GM18507 (cell line): ENCODE measurements at places on chromosomes 6 and 20.
A peak's percentile ranks its signal among the peaks of the same experiment; 100 is the strongest.

- DNase-seq, result no peak
Measured at GRCh38 chr6:111566873-111567517, 38.7 kb downstream of the TRAF3IP2 start.

DNA sequence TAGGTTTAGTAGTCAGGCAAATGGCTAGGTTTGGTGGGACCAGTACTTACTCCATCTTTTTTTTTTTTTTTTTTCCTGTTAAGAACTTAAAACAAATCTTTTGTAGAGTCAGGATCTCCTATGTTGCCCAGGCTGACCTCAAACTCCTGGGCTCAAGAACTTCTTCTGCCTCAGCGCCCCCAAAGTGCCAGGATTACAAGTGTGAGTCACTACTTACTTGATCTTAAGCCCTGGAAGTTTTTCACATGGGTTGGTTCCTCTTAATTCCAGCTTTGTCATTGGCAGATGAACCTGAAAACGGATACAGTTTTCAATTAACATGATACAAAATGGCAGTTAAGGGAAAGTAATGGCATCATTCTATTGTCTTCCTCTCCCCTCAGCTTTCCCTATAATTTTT lies 179.4 kb upstream of the JAG1 start:
- no peak for DNase-seq

GRCh38 chr6:125742464-125743120 lies 6.8 kb upstream of the HEY2 start:
- DNase-seq, result no peak

DNA sequence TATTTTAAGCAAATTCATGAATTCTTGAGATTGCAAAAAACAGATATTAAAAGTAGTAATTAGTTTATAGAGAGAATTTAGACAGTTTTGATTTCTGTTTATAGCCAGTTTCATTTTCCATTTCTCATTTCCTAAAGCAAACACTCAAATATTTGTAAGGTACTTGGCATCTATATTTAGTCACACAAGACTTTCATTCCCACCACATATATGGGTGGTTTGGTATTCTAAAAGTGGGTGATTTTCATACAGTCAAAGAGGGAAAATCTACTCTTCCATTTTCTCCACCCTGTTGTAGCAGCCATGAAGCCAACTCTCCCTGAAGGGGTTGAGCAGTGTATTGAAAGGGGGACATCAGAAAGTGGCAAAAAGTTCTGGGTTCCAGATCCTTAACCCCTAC lies 181.1 kb upstream of the SUPT3H start:
- DNase-seq, result peak; percentile 4

GRCh38 chr20:34315236-34315635 lies 12.1 kb upstream of the AHCY start:
- DNase-seq, result no peak

DNA sequence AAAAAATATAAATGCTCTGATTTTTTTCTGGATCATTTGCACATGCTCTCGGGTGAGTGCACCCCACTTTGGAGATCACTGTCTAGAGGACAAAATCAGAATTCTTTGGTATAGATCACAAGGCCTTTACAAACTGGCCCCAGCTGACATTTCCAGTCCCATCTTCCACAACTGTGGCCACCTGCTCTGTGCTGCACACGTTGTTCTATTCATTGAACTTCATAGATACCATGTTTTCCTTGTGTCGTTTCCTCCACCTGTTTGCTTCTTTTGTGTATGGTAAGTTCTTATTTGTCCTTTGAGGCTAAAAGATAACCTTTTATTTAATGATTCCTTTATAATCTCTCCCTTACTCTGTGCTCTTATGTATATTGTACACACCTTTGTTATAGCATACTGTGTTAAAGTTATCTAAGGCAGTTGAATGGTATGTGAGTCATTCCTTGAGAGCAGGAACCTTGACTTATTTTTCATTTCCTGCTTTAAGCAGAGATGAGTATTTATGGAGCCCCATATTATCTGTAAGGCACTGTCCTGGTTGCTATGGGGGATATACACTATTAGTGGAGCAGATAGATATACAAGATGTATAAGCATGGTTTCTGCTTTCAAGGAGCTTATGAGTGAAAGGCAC lies 12.0 kb upstream of the SLC17A5 start:
- DNase-seq, result no peak

DNA sequence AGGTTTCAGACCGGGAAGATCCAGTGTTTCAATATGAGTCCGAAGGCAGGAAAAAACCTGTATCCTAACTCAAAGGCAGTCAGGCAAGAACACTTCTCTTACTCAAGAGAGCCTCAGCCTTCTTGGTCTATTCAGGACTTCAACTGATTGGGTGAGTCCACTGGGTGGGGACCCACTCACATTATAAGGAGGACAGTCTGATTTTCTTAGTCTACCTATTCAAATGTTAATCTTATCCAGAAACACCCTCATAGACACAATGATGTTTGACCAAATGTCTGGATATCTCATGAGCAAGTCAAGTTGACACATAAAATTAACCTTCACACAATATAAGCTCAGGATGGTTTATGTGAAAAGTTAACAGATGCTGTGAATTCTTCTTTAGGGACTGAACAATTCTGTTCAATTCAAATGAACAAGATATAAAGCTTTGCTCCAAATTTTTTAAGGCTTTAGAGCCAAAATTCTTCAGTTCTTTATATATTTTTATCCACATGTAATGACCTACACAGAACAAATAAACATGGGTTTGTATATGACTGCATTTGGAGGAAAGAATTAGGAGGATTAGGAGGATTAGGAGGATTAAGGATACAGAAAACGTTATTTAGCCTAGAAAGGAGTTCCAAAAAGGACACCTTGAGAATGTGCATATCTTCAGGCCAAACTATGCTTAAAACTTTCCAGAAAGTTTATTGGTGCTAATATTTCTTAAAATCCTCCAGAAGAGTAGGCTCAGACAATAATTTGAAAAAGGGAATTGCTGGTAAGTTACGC lies 35.3 kb upstream of the LAMA2 start:
- no peak for DNase-seq

DNA sequence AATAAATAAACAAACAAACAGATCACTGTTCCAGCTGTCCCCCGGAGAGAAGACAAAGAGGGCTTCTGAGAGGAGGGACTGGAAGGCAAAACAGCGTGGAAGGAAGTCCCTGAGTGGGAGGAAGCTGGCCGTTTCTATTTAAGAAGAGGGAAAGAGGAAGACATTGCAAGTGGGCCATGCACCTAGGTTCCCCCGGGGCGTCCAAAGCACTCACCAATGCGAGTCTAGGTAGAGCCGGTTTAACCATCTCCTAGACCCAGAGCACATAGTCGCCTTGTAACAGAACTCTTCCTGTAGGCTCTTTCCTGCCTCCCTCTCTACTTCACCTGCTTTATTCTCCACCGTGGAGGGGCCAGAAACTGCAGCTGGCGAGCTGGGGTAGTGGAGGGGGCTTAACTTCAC lies 158.4 kb downstream of the ZDHHC14 start:
- DNase-seq, result no peak

GRCh38 chr6:13009461-13009860 lies 292.9 kb downstream of the PHACTR1 start:
- DNase-seq, result no peak

DNA sequence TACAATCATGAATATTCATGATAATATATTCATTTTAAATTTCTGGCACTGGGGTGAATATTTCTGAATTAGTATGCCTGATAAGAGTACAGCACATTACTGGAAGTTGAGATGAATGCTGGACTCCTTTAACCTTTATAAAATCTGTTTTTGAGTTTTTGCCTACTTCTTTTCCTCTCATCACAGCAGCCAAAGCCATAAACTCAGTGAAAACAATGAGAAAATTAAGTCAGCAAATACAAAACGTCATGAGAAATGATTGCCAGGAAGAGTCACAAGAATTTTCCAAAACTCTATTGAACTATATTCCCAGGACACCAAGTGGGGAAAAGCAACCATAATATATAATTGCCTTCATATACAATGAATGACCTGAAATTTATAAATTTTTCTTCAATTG lies 837.6 kb downstream of the TBC1D32 start:
- no peak for DNase-seq

DNA sequence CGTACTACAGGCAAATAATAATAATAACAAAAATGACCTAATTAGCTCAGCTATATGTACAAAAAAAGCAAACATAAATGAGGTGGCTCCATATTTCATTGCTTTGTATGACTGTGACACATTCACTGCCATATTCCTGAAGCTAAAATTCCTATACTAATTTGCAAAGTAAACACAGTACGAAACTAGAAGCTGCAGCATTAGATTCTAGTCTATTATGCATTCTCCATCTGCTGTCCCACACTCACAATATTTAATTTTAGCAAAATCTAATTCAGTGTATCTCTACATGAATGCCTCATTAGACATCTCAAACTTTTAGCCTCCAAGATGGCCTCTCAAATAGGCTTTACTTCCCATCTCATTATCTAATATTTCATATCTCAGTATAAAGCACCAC lies 55.1 kb downstream of the ATG5 start:
- no peak for DNase-seq

DNA sequence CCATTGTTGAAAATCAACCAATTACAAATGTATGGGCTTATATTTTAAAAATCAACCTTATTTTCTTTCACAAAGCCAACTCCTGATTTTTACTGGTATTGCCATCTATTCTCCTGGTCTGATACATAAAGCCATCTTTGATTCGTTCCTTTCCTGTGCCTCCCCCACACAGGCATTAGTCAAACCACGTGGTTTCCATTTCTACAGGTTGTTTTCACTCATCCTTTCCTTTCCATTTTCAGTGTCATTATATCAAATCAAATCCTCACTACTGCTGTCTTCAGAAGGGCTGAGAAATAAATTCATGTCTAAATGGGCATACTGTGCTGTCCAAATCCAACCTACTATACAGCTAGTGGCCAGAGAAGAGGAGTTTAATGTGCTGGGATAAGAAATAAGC lies 281.3 kb downstream of the FOXC1 start:
- no peak for DNase-seq

DNA sequence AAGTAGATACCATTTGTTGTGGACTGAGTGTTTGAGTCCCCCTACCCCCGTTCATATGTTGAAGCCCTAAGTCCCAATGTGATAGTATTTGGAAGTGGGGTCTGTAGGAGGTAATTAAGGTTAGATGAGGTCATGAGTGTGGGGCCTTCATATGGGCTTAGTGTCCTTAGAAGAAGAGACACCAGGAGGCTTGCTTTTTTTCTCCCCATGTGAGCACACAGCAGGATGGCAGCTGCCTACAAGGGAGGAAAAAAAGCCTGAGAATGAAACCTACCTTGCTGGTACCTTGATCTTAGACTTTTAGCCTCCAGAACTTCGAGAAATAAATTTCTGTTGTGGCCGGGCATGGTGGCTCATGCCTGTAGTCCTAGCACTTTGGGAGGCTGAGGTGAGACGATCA lies 67.9 kb upstream of the TULP4 start:
- no peak for DNase-seq

GRCh38 chr6:146292506-146292905 lies 251.1 kb upstream of the RAB32 start:
- no peak for DNase-seq

DNA sequence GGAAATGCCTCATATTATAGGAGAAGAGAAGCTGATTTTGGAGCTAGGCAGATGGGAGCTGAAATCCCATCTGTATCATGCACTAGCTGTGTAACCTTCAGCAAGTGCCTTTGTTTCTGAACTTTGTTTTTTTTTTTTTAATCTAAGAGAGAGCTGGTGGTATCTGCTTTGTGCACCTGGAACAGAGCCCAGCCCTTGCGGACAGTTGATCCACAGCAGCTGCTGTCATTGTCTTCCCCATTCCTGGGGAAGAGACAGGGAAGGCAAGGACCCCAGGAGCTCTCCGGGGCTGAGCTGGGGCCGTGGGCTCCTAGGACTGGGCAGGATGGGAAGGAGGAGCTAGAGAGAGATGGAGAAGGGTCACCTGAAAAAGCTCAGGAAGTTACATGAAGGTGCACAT lies 92.1 kb downstream of the SYNJ2 start:
- DNase-seq, result no peak

- DNase-seq, result no peak
Measured at GRCh38 chr6:157867155-157867559, 44.1 kb downstream of the SNX9 start.

DNA sequence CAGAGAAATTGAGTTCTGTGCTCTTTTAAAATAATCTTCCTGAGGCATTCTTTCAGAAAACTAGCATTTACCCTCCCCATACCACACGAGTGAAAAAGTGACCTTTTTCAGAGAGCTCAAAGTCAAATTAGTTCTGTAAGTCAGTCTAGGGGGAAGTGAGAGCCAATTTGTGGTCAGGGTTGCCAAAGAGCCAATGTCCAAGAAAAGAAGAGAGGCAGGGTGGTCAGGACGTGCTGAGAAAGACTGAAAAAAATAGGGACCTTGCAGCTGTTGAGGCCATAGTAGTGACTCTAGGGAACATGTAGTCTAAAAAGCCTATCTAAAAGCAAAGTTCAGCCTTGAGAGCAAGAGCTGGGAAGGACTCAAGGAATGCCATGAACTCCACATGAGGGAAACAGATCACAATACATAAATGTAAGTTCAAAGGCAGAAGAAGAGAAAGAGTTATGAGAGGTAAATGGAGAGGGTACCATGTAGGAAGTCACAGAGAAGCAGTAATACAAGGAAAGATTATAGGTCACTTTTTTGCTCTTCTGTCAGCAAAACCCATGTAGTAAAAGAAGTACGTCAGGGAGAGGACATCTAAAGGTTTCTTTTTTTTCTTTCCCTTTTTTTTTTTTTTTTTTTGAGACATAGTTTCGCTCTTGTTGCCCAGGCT lies 565.1 kb upstream of the FLRT3 start:
- peak; percentile 38 for DNase-seq

DNA sequence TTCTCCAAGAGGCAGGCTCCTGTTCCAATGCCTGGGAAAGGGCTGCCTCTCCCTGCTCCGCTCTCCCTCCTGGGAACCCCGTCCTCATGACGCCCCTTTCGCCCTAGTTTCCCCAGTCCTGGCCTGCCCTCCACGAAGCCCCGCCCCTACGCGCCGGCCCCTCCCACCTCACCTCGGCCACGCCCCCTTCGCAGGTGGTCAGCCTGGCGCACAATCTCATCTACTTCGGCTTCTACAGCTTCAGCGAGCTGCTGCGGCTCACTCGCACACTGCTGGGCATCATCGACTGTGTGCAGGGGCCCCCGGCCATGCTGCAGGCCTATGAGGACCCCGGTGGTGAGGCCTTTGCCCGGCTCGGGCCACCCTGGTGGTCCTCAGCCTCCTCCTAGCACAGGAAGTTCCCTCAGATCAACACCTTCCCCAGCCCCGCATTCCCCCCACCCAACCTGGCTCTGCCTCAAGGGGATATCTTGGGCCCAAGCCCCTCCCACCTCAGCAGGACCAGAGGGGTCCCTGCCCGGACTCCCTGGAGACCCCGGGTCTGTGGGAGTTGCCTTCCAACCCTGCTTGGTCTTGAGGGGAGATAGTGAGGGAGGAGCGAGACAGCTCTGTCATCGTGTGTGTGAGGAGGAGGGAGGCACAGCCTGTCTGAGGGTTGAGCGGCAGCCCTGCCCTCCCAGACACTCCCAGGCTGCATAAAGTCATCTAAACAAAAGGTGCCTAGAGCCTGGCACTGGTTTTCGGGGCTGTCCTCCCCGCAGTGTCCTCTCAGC lies 40.3 kb downstream of the UQCC2 start:
- no peak for DNase-seq

- DNase-seq, result no peak
Measured at GRCh38 chr6:77361018-77361417, 102.3 kb downstream of the HTR1B start.
